ENCODE measurements at places on chromosomes 1 and 21.

- no peak for DNase-seq
Measured at GRCh38 chr1:110321846-110322245, 17.3 kb upstream of the RBM15 start.

GRCh38 chr1:75475696-75476095, 135.2 kb downstream of the SLC44A5 start:
- no peak for DNase-seq

DNA sequence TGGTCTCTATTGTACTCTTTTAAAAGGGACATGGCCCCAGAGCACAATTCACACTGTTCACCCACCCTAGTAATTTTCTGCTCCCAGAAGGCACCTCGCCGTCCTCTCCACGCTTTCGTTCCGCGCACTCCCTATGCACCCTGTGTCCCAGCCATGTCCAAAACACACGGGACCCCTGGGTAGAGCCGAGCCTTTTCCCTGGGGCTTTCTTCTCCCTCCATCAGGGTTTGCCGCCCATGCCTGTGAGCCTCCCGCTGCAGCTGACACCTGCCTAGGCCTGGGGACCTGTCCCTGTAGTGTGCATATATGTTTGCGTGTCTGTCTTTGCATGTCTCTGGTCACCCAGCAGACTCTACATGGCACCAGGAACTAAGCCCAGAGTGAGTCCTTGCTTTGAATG, 302.7 kb downstream of the PCP4 start:
- DNase-seq = no peak

GRCh38 chr1:44549510-44549909, 124.8 kb downstream of the TMEM53 start:
- DNase-seq = no peak

All from activated CD4-positive, alpha-beta T cell treated with anti-CD3 and anti-CD28 coated beads for 24 hours (primary cell).